ENCODE measurements at places on chromosomes 1 and 21.

DNA sequence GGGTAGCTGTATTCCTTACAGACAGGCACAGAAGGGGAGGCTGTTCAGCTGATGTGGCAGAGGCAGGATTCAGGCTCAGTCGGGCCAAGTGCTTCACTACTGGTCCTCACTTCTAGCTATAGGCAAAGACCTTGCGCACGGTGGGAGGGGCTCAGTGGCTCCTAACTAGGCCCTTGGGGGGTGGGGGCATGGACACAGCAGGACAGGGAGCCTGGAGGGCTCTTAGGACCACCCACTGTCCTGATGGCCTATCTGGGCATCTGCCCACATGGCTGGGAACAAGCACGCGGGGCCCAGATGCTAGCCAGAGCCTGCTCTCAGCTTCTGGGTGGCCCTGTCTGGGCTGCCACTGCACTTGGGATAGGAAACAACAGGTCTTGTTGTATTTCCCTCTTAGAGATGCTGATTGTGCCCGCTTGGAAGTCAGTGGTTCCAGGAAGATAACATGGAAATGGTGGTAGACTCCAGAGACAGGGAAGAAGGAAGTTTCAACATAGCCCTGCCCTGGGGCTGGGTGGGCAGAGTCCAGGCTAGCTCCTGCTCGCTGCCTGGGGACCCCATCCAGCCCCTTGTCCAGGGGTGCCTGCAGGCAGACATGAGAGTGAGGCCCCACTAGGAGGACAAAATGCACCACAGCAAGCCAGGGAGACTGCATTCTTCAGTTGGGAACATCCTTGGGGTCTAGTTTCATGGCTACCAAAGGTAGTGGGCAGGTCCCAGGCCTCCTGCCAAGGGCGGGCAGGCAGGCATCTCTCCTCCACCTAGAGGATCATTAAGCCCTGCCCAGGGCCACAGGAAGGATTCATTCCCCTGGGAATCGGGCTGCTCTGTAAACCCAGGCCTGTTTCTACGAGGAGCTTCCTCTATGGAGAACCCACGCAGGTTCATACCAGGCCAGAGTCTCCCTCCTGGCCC lies 102.5 kb downstream of the BCAR3 start:
- no peak for DNase-seq

DNA sequence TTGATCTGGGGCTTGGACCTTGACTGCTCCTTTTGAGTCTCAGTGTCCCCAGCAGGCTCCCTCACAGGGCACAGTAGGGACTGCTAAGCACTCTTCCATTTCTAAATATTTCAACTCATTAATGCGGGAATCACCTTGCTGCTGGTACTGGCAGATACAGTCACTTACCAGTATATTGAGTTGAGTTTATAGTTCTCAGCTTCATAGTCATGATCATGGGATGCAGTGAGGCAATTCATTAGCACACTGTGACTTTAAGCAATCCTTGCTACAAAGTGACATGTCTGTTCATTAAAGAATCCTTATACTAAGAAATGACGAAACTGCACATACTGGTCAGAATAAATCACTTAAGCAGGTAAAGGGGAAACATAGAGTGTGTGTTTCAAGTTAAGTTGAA lies 240.8 kb downstream of the SPATA17 start:
- no peak for DNase-seq

DNA sequence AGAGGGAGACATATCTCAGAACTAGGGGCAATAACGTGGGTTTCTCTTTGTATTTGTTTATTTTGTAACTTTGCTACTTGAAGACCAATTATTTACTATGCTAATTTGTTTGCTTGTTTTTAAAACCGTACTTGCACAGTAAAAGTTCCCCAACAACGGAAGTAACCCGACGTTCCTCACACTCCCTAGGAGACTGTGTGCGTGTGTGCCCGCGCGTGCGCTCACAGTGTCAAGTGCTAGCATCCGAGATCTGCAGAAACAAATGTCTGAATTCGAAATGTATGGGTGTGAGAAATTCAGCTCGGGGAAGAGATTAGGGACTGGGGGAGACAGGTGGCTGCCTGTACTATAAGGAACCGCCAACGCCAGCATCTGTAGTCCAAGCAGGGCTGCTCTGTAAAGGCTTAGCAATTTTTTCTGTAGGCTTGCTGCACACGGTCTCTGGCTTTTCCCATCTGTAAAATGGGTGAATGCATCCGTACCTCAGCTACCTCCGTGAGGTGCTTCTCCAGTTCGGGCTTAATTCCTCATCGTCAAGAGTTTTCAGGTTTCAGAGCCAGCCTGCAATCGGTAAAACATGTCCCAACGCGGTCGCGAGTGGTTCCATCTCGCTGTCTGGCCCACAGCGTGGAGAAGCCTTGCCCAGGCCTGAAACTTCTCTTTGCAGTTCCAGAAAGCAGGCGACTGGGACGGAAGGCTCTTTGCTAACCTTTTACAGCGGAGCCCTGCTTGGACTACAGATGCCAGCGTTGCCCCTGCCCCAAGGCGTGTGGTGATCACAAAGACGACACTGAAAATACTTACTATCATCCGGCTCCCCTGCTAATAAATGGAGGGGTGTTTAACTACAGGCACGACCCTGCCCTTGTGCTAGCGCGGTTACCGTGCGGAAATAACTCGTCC lies 1.3 kb upstream of the OLIG2 start:
- peak; percentile 29 for DNase-seq

DNA sequence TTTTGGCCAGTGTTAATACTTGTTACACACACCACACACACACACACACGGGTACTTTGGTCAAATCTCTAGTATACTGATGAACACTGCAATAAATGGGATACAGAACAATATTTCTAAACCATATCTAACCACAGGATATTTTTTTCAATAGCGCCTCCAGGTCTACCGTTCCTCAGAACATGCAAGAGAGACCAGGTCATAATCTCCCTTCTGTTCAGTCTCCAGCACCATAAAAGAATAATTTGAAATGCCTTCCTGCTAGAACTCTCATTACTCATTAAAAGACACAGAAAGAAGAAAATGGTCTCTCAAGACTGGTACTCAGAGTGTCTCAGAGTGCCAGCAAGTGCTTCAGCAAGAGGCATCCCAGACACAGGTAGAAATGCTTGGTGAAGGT lies 11.5 kb upstream of the SLC44A3 start:
- DNase-seq, result no peak

- no peak for DNase-seq
These were observed 10.4 kb downstream of the DNAJC6 start for GRCh38 chr1:65319754-65320153.

GRCh38 chr21:44402323-44403105 lies 49.1 kb downstream of the TRPM2 start:
- no peak for DNase-seq

GRCh38 chr1:26300578-26301275 lies 5.7 kb downstream of the UBXN11 start:
- DNase-seq, result no peak

- DNase-seq, result no peak
These were observed 2.4 kb upstream of the PARS2 start for GRCh38 chr1:54766726-54767125.

- no peak for DNase-seq
These were observed 11.6 kb downstream of the ADAM30 start for GRCh38 chr1:119884711-119885110.

GRCh38 chr1:31764312-31765040 lies at the start of gene ADGRB2:
Gene ADGRB2, minus strand, starts transcription at chr1:31764340. Its CDS starts 7,119 bp downstream, at chr1:31757221.
- DNase-seq, result no peak

DNA sequence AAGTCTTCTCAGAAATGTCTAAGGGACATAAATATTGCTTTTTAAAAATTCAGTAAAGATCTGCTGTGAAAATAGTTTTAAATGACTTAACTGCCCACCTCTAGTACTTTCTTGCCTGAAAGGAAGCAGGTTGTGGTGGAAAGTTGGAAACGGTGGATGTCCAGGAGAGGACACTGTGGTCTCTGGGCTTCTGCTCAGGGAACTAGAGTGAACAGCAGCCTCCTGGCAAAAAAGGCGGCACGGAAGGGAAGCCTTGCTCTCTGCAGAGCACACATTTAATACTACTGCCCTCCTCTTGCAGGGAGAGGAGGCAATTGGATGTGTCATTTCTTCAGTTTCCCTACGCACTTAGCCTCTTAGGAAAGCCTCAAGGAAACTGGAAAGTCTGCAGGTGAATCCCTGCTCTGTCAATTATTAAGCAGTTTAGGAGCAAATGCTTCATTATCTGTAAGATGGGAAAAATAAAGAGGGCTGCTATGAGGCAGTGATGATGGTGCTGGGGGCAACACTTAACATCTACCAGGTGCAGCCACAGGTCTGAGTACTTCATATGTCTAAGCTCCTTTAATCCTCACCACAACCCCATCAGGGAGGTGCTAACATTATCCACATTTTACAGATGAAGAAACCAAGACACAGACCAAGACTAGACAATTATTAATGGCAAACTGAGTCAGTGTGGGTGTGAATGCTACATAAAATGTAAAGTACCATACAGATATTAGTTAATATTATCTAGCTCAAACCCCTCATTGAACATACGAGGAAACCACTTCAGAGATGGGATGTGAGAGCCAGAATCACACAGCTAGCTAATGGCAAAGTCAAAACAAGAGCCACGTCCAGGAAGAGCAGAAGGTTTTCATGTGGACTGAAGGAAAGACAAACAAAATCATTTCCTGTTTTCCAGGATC lies 108.9 kb upstream of the ADAR start:
- no peak for DNase-seq

GRCh38 chr1:191804311-191804710 lies 354.0 kb upstream of the RGS18 start:
- DNase-seq, result no peak

- no peak for DNase-seq
These were observed 2.4 kb upstream of the WNT3A start for GRCh38 chr1:228004331-228004855.

DNA sequence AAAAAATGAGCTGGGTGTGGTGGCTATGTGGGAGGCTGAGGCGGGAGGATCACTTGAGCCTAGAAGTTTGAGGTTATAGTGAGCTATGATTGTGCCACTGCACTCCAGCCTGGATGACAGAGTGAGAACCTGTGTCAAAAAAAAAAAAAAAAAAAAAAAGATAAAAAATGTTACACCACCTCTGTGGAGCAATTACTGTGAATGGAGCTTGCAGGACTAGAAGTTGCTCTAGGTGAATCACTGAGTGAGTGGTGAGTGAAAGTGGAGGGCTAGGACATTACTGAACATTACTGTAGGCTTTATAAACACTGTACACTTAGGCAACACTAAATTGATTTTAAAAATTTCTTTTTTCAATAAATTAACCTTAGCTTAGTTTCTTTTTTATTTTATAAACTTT lies 21.9 kb downstream of the TLCD4 start:
- no peak for DNase-seq

DNA sequence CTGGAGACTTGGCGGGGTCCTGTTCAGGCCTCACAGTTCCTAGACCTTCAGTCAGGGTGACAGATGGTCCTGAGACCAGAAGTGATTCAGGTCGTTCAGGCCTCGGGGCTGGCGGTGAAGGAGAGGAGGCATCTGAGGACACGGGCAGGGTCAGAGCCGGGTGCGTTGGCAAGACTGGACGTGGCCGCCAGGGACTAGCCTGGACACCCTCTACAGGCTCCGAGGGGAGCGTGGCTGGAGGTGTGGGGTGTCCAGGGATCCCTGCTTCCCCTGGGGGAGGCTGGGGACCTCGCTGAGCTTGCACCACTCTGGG lies 64.0 kb upstream of the TARDBP start:
- no peak for DNase-seq

DNA sequence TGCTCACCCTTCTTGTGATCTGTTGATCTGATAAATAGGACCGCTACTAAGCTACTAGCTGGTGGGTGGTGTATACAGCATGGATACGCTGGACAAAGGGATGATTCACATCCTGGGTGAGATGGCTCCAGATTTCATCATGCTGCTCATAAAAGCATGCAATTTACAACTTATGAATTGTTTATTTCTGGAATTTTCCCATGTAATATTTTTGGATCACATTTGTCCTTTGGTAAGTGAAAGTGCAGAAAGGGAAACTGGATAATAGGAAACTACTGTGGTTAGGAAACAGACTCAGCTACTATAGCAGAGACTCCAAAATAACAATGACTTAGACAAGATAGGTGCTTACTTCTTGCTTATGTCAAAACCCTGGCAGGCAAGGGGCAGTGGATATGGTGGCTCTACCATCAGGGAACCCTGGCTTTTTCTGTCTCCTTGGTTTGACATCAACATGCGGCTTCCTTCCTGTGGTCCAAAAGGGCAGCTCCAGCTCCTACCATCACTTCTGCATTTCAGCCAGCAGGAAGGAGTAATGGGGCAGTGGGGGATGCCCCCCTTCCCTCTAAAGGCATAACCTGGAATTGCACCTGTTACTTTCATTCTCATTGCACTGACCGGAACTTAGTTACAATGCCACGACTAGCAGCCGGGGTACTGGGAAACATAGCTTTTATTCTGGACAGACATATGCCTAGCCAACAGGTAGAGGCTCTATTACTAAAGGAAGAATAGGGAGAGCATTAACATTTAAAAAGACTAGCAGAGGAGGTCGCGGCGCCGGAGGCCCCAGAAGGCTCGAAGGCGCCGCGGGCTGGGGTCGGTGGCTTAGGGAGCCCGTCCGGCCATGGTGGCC lies 13.8 kb upstream of the AK2 start:
- peak; percentile 78 for DNase-seq

GRCh38 chr1:175871647-175872046 lies 128.3 kb upstream of the TNR start:
- no peak for DNase-seq

- DNase-seq, result peak; percentile 59
These were observed 10.8 kb upstream of the UBXN10 start for GRCh38 chr1:20174937-20175666.

DNA sequence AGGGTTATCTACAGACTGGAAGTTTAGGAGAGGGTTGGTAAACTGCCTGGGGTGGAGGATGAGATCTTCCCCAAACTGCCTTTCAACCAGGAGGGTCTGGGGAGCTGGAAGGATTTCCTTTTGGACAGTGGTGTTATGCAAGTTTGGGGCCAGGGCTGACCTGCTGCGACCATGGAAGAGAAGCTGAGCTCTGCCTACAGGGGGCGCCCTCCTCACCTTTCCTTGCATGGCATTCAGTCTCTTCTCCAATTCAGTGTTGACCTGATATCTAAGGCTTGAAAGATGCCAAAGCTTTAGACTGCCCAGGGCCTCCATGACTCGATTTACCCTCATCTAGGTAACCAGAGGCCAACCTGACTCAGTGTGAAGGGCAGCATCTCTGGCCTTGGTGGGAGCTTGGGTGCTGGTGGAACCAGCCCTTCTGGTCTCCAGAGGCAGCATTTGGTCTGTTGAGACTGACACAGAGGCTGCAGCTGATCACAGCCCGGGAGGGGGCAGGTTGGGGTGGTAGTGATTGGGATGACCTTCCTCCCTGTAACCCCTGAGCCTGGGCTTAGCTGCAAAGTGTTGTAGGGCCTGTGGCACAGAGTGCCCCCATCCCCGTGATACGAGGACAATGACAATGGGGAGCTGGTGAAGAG lies 170.0 kb downstream of the GRIK3 start:
- peak; percentile 33 for DNase-seq

GRCh38 chr1:223621312-223621734 lies 44.2 kb downstream of the CAPN8 start:
- DNase-seq, result peak; percentile 95

- no peak for DNase-seq
These were observed 36.7 kb downstream of the EGLN1 start for GRCh38 chr1:231385416-231385748.

All from inflammatory macrophage (primary cell).